ENCODE measurements at places on chromosomes 12 and 14.
A peak's percentile ranks its signal among the peaks of the same experiment; 100 is the strongest.

DNA sequence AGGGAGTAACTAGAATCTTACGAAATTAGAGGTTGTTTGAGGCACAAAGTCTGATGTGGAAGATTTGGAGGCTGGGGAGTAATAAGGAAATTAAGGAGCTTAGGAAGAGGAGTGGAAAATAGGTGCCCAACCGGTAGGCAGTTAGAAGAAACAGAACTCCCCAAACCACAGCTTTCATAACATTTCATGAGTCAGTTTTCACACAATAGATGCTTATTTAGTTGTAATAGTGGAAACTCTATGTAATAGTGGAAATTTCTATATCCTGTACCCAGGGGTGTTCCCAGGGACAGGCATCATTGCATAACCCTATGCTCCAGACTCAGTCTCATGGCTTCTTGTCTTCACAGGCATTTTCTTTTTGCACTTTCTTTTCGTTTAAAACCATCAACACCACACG is 8.3 kb downstream of the C3AR1 start:
- no peak overlapping the region for H3K4me3 ChIP-seq
- no peaks in the 10 kb centered on the region for H3K27me3 ChIP-seq
- H3K27ac ChIP-seq, result no peak overlapping the region
- H3K36me3 ChIP-seq, result peaks cover 10% of the 10 kb centered on the region
- H3K4me1 ChIP-seq, result peaks cover 15% of the 10 kb centered on the region
- DNase-seq, result no peak

- no peak for DNase-seq
- no peaks in the 10 kb centered on the region for H3K4me1 ChIP-seq
- no peak overlapping the region for H3K4me3 ChIP-seq
- H3K27ac ChIP-seq, result no peak overlapping the region
Measured at GRCh38 chr12:130990034-130990433, 36.3 kb downstream of the ADGRD1 start.

GRCh38 chr12:2168808-2169207 is 116.0 kb downstream of the CACNA1C start:
- no peaks in the 10 kb centered on the region for H3K36me3 ChIP-seq
- no peak overlapping the region for H3K27ac ChIP-seq
- H3K4me1 ChIP-seq, result no peaks in the 10 kb centered on the region
- no peak overlapping the region for H3K4me3 ChIP-seq

GRCh38 chr12:92703786-92704185 is 997 bp downstream of the PLEKHG7 start:
- DNase-seq, result no peak
- H3K36me3 ChIP-seq, result no peaks in the 10 kb centered on the region
- H3K27me3 ChIP-seq, result no peaks in the 10 kb centered on the region
- no peak overlapping the region for H3K27ac ChIP-seq

DNA sequence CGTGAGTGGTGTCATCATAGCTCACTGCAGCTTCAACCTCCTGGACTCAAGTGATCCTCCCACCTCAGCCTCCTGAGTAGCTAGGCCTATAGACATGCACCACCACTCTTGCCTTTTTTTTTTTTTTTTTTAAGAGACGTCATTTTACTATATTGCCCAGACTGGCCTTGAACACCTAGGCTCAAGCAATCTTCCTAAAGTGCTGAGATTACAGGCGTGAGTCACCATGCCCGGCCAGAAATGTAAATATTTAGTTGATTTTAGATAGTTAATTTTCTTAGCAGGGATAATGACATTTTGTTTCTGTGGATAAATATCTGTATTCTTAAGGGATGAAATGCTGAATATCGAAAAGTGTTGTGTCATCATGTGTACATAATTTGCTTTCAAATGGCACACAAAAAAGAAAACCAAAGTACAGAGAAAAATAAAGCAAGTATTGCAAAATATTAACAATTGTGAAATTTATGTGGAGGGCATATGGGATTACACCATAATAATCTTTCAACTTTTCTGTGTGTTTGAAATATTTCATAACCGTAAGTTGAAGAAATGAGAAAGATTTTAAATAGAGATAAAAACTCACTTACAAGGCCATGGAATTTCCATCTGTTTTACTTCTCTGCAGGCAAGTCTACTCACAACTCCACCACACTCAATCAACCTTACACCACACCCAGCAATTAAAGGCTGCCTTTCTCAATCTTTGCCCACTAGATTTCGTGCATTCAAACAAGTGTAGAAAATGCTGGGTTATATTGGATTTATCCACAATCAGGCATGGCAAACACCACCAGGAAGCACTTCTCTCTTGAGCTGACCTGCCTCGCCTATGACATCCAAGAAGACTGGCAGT is 93.7 kb downstream of the SPTSSA start:
- H3K36me3 ChIP-seq, result no peaks in the 10 kb centered on the region
- H3K4me3 ChIP-seq, result no peak overlapping the region
- no peak overlapping the region for H3K27ac ChIP-seq
- H3K4me1 ChIP-seq, result peaks cover 3% of the 10 kb centered on the region

DNA sequence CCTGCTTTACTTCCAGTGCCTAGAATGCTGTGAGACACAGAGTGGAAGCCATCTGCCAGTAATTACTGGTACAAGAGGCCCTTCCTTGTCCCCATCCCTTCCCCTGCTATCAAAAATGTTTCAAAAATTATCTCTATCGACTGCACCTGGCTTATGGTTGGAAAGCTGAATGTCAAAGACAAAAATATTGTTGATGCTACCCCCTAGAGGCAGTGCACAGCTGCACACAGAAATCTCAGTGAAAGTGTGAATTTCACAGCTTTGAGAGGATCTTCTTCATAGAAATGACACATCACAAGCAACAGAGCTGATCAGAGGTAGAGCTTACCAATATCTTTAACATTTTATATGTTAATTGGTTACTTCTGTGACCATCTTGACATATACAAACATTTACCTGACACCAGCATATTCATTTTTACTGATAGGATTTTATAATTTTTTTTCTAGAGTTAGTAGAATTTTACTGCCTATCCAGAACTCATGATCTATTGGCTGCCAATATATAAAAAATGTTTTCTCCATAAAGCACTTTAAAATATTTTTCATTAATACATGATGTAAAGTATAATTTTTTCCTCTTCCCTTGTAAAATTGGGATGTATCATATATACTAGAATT is 138.0 kb downstream of the AACS start:
- H3K36me3 ChIP-seq, result no peaks in the 10 kb centered on the region
- H3K4me3 ChIP-seq, result no peak overlapping the region
- no peak overlapping the region for H3K27ac ChIP-seq
- H3K4me1 ChIP-seq, result no peaks in the 10 kb centered on the region

DNA sequence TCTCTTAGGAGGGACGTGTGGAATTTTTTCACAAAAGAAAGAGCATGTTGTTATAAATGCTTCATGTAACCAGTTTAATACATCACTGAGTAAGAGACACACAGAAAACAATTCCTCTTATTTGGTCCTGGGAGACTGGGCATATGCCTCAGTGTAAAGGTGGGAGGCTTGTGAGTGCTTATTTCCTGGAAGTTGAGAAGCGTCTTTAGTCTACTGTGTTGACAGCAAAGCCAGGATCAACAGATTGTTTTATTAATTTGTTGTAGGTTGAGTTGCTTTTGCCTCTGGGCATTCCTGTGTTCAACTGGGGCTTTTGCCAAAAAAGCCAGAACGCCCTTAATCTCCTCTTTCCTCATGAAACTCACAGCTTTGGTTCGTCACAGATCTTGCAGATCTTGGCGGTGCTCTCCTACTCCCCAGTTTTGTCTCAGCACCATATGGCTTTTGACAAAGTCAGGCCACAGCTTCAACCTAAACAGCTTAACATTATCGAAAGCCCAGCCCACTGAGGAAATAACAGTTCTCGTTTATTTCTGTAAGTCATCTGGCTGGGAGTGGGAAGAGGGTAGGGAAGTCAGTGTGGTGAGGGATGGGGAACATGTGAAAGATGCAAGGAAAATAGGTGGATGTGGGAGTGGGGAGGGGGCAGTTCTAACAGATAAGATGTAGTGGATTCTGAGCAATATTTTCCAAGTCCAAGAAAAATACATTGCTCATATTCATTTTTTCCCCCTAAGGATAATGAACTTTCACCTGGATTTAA is 227.2 kb downstream of the DACT1 start:
- H3K4me1 ChIP-seq, result no peaks in the 10 kb centered on the region
- no peaks in the 10 kb centered on the region for H3K36me3 ChIP-seq
- no peak overlapping the region for H3K4me3 ChIP-seq
- no peak overlapping the region for H3K27ac ChIP-seq

DNA sequence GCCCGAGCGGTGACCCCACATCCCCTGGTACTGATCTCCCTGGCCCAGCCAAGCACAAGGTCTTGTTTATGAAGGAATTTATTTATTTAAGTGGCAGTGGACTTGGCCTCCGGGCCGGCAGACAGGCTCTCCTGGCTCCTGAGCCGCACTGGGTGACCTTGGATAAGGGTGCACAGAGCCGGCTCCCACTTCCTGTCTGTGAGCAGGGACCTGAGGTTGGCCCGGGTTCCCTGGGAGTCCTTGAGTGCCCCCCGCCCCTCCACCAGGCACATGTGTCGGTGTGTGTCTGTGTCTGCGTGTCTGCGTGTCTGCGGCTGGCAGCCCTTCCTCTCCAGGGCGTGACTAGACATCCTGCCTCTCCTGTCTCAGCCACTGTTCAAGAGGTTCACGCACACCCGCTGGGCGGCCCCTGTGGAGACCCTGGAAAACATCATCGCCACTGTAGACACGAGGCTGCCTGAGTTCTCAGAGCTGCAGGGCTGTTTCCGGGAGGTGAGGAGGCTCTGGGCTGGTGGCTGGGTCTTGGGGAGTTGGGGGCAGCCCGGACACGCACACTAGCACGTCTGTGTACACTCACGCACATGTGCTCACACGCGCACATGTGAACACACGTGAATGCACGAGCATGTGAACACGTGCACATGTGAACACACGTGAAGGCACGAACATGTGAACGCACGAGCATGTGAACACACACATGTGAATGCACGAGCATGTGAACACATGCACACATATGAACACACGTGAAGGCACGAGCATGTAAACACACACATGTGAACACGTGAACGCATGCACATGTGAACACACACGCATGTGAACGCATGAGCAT is 9.3 kb downstream of the TNFAIP2 start:
- H3K27ac ChIP-seq, result no peak overlapping the region
- no peaks in the 10 kb centered on the region for H3K27me3 ChIP-seq
- H3K4me1 ChIP-seq, result no peaks in the 10 kb centered on the region
- H3K36me3 ChIP-seq, result no peaks in the 10 kb centered on the region
- no peak overlapping the region for H3K4me3 ChIP-seq
- no peak for DNase-seq

GRCh38 chr12:77343291-77343690 is 277.9 kb upstream of the E2F7 start:
- no peaks in the 10 kb centered on the region for H3K36me3 ChIP-seq
- H3K4me3 ChIP-seq, result no peak overlapping the region
- no peaks in the 10 kb centered on the region for H3K4me1 ChIP-seq
- no peak overlapping the region for H3K27ac ChIP-seq
- no peaks in the 10 kb centered on the region for H3K27me3 ChIP-seq

- no peak overlapping the region for H3K4me3 ChIP-seq
- no peak for DNase-seq
- H3K27me3 ChIP-seq, result peaks cover 7% of the 10 kb centered on the region
- no peak overlapping the region for H3K27ac ChIP-seq
- H3K36me3 ChIP-seq, result no peaks in the 10 kb centered on the region
Measured at GRCh38 chr12:2335916-2336315, 283.1 kb downstream of the CACNA1C start.

DNA sequence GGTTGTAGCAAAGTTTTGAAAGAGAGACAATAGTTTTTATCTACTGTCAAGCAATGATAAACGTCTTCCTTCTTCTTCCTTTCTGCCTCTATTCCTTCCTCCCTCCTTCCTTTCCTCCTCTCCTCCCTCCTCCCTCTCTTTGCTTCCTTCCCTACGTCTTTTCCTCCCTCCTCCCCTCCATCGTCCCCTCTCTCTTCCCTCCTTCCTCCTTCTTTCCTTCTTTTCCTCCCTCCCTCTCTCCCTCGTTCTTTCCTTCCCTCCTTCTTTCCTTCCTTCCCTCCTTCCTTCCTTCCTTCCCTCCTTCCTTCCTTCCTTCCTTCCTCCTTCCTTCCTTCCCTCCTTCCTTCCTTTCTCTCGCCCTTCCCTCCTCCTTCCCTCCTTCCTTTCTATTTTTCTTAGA is 82.8 kb upstream of the KCNA1 start:
- no peaks in the 10 kb centered on the region for H3K36me3 ChIP-seq
- no peaks in the 10 kb centered on the region for H3K27me3 ChIP-seq
- H3K27ac ChIP-seq, result no peak overlapping the region
- H3K4me1 ChIP-seq, result peaks cover 67% of the 10 kb centered on the region

DNA sequence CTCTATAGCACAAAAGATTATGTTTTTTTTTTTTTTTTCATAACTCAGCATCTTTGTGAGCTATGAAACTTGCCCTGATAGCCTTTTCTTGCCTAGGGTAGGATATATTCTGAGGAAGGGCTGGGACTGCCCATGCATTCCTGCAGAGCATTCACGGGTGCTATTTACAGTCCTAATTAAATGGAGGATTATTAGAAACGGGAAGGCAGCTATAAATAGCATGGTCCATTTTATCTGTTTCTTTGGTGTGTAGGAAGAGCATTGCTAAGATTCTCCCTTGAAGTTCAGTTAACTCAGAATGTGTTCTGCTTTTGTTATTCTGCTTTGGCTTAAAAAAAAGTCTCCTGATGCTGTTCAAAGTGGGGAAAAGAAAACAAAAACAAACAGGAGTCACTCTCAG is 630.9 kb downstream of the DIO2 start:
- H3K27me3 ChIP-seq, result no peaks in the 10 kb centered on the region
- no peaks in the 10 kb centered on the region for H3K36me3 ChIP-seq
- DNase-seq, result no peak
- no peak overlapping the region for H3K27ac ChIP-seq
- H3K4me3 ChIP-seq, result no peak overlapping the region

- no peaks in the 10 kb centered on the region for H3K27me3 ChIP-seq
- peak overlapping the region; percentile 53 for H3K27ac ChIP-seq
- peaks cover 76% of the 10 kb centered on the region for H3K4me1 ChIP-seq
- no peak for DNase-seq
- peaks cover 23% of the 10 kb centered on the region for H3K36me3 ChIP-seq
Measured at GRCh38 chr14:70917633-70918032, 10.4 kb downstream of the PCNX1 start.

DNA sequence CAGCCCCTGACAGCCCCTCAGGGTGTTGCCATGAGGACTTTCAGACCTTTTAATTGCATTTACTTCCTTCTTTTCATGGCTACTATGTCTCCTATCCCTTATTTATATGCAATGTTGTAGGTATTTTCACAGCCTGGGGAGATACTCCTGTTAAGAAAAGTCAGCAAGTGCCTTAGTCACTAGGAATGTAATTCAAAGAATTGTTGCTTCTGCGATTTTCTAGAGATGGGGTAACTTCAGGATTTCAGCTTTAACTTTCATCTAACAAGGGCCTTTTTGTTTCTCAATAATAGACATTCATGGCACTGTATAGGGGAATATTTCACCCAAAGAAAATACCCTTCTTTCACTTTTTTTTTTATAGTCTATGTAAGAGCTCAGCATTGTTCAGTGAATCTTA is 533.3 kb upstream of the MIS18BP1 start:
- H3K27me3 ChIP-seq, result no peaks in the 10 kb centered on the region
- H3K4me1 ChIP-seq, result no peaks in the 10 kb centered on the region
- no peaks in the 10 kb centered on the region for H3K36me3 ChIP-seq
- no peak overlapping the region for H3K27ac ChIP-seq

GRCh38 chr12:52059582-52060497 is 8.6 kb downstream of the NR4A1 start:
- no peak overlapping the region for H3K4me3 ChIP-seq
- no peak overlapping the region for H3K27ac ChIP-seq
- no peak for DNase-seq
